ENCODE measurements at places on chromosomes 3 and 15.
A peak's percentile ranks its signal among the peaks of the same experiment; 100 is the strongest.

DNA sequence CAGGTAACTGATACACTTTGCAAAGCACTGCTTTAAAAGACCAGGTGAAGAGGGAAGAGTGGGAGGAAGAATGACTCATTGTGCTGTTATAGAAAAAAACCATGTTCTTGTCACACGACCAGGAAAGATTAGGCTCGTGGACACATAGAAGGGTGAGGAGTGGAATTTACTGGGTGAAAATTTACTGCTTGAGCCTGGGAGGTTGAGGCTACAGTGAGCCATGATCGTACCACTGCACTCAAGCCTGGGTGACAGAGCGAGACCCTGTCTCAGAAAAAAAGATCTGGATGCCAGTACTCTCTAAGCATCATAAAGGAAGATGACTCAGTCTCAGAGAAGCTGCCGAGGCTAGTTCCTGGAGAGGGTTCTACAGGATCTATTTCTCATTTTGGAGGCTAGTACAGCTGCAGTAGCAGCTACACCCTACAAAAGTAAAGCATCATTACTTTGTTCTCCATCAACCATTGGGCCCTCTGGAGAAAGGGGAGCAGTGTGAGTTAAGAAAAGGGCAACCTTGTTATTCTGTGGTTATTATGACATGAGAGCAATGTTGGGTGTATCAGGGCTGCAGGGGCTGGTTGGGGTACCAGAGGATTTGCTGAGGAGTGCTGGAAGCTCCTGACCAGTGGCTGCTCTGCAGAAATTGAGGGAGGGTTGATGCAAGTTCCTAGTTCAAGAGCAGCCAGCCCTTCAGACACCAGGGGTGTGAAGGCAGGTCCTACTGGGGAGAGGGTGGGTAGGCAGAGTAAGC is 75.4 kb downstream of the CMTM8 start:
- no peak for DNase-seq

DNA sequence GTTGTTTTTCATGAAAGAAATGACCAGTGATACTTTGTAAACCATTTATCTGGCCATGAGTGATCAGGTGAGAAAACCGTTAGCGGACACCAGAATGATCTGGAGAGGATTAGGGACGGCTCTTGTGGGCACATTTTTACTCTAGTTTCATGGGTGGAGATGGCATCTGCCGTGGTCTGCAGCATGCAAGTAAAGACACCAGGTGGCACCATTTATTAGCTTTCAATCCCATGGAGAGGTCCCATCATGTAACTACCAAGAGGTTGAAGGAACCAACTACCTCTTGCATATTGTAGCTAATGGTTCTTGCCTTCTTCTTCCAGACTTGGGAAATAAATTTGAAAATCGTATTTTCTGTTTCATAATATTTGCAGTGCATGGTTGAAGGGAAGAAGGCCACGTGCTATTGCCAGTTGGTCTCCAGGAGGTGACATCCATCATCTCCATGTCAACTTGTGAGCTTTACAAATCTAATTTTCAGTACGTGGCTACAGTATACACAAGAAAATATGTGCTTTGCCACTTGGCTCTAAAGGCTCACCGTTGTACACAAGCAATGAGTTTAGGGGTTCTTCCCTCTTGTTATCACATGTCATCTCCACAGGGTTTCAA is 1.5 kb upstream of the MAPKBP1 start:
- peak; percentile 79 for DNase-seq

- no peak for DNase-seq
Measured at GRCh38 chr3:148089171-148089570, 608.5 kb upstream of the AGTR1 start.

- no peak for DNase-seq
Measured at GRCh38 chr3:102745881-102746280, 311.1 kb downstream of the ZPLD1 start.

DNA sequence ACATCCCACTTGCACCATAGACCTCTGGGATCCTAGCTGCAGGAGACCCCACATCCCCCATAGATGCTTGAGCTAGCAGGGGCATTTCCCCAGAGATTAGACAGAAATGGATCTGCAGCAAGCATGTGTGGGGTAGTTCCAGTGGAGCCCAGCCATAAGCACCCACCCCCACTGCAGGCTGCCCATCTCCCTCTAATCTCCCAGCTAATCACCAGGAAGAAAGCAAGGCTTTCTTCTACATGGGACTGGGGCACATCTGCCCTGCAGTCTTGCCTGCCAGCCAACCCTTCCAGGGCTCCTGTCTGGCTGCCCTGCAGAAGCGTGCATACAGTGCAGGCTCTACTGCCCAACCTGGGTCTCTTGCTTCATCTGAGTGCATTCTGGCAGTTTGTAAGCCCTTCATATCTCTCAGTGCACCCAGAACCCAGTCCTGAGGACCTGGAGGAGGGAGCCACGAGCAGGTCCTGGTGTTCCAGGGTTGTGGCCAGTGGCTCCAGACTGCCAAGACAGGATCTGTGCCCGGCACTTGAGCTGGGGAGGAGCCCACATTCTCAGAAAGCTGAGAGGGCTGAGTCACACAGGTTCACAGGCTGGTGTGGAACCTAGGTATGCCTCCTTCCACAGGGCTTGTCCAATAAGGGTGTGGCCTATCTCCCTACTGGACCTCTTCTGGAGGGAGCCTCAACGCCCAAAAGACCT is 49.9 kb upstream of the IGSF11 start:
- no peak for DNase-seq

DNA sequence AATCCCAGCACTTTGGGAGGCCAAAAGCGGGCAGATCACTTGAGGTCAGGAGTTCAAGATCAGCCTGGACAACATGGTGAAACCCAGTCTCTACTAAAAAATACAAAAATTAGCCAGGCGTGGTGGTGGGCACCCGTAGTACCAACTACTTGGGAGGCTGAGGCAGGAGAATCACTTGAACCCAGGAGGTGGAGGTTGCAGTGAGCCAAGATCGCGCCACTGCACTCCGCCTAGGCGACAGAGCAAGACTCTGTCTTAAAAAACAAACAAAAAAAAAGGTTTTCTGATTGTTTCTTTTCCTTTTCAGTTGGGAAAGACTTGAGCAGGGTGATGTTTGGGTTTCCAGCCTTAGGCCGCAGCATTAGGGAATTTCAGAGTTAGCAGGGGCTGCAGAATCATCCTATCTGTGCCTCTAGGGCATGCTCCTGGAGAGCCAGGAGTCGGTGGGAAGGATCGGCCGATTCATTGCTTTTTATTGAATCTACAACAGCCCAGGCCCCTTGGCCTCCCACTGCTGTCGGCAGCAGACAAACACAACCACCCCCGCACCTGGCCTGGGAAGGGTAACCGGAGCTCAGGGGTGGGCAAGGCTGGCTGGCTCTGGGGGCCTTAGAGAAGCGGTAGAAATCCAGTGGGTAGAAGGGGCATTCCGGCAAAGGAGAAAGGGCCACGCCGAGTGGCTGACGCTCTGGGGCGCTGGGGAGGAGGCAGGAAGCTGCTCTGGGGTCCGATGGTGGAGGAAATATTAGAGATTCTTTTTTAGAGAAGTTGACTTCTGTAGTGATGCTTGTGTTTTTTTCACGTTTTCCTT is 6.3 kb downstream of the CHAC1 start:
- DNase-seq = no peak

DNA sequence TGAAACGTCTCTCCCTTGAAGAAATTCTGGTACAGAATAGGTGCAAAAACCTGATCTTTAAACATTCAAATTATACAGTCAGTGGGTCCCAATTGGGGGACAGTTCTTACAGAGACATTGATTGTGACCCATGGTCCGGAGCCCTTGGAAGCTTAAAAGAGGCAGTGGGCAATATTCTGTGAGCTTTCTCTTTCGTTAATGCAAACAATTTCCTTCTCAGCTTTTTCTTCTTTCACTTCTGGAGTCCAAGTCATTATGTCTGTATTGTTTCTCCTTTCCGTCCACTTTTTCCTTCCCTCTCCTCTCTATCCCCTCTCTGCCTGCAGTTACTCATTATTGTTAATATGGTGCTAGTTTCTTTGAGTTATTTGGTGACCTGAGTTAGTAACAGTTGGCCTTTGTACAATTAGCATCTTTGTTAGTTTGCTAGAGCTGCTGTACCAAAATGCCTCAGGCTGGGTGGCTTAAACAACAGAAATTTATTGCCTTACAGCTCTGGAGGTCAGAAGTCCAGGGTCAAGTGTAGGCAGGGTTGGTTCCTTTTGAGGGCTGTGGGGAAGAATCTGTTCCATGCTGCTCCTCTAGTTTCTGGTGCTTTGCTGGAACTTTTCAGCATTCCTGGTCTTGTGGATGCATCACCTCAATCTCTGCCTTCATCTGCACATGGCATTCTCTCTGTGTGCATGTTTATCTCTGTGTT is 102.6 kb downstream of the GMPS start:
- no peak for DNase-seq

- DNase-seq = no peak
Measured at GRCh38 chr3:10983219-10983916, 9.2 kb upstream of the SLC6A1 start.

DNA sequence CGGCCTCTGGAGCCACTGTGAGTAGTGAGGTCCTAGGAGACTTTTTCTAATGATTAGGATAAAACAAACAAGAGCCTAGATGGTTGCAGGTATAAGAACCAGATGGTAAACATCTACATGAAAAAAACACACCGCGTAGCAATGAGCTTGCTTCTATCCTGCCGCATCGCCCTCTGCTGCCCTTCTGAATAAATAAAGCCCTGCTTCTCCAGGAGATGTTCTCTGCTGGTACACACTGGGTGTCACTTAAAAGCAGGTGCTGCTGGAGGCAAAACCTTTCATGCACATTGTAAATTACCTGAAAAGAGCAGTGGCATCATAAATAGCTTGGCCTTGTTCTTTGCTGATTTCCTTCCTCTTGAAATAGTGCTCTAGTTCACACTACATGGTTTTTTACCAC is 164.4 kb upstream of the TOPAZ1 start:
- DNase-seq = no peak

DNA sequence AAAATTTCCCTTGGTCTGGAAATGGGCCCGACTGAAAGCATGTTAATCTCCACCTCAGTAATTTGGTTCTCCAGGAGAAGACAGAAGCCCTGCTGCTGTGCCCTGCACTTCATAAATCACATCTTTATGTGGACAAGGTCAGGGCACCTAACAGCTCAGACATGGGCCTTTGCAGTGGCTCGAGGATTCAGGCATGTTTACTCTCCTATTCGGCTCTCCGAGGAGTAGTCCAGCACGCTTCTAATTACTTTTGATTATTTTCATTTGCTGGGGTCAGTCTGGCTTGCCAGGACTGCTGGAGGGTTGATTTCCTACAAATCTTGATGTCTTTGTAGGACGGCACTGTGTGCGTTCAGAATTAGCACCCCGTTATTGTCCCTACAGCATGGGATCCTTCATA is 511.2 kb downstream of the MECOM start:
- DNase-seq = no peak

DNA sequence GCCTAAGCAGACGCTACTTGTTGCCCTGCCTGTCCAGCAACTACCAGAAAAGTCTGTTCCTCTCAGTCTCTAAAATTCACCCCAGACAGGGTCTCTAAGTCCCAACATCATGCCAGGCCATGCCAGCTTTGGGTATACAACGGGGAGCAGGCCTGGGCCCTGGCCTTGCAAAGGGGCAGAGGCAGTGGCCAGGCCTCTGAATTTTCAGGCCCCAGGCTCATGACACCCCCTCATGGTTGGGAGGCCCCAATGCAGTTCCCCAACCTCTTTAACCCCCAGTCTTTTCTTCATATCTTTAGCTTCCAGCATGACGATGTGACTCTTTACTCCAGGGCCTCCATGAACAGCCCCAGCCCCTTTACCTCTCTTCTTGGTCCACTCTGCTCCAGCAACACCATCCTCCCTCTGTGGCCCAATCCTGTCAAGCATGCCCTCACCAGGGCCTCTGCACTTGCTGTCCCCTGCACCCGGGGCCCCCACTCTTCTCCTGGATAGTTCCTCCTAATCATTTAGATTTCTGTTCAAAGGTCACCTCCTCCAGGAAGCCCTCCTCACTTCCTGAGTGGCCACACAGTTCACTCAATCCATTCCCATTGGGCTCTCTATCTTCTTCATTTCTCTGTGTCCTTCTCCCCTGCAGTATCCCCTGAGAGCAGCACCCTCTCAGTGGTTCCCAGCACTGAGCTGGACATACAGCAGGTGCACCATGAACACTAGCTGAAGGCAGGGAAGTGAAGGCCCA is 4.8 kb downstream of the IQSEC1 start:
- DNase-seq = no peak

DNA sequence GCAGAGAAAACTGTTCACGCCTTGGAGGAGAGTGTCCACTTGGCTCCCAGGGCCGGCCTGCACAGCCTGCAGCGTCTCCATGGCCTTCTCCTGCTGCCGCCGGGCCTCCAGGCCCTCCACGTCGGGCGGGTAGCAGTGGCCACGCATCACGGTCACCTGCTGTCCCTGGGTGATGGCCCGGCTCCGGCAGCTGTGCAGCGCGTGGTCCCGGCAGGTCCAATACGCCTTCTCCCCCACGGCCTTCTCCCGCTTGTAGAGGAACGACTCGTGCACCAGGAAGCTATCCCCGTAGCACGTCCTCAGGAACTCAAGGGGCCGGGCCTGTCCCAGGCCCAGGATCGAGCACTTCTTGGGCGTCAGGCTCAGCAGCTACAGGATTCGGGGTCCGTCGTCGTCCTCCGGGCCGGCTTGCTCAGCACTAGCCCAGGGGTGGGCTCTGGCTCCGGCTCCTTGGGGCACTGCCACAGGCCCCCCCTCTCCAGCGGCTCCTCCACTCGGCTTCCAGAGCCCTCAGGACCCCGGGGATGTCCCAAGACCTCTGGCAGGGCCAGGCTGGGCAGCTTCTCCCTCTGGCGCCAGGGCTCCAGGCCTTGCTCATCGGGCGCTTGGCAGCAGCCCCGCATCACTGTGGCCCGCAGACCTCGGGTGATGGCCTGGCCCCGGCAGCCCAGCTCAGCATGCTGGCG is 83.6 kb upstream of the FXR1 start:
- no peak for DNase-seq

GRCh38 chr15:26176831-26177230 is 313.7 kb upstream of the ATP10A start:
- DNase-seq = no peak

GRCh38 chr3:14507757-14508504 is 32.2 kb downstream of the GRIP2 start:
- DNase-seq = peak; percentile 50

DNA sequence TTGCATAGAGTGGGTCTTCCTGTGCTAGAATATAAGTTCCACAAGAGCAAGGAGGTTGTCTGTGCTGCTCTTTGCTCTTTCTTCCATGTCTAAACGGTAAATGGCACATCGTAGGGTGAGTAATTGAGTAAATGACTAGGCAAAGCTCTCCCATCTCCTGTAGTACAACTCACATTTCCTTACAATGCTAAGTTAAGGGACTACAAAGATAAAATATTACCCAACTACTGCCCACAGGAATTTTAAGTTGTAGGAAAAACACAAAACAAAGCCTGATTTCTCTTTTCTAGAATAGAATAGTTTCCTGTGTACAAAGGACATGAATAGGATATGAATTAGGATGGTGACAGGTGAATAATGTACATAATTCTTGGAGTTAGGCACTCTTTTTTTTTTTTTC is 19.9 kb upstream of the LRIG1 start:
- DNase-seq = no peak

DNA sequence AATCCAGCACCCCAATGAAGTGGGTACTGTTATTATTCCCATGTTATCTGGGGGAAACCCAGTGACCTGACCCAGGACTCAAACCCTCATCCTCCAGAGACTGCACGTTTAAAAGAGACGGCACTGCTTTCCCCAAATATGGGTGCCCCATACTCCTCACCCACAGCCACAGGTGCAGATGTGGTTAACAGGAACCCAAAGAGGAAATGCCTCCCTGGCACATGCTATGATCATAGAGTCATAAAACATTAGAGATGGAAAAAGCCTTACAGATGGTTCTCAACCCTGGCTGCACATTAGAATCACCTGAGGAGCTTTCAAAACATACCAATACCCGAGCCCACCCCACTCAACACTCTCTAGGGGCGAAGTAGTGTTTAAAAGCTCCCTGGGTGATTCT is 111.5 kb downstream of the SEMA5B start:
- no peak for DNase-seq

Measured in activated effector memory CD4-positive, alpha-beta T cell treated with anti-CD3 and anti-CD28 coated beads, Interleukin-2, amount 50 U/mL, for 16 hours (primary cell).